ENCODE measurements at places on chromosomes 5 and 9. TPM values are rescaled to one million over a fixed set of nuclear protein-coding genes. Genes with fewer than 3 reads are reported as not detected.

- no peaks in the 10 kb centered on the region for H3K36me3 ChIP-seq
- no peaks in the 10 kb centered on the region for H3K4me1 ChIP-seq
- no peak for DNase-seq
- no peak overlapping the region for H3K4me3 ChIP-seq
- no peaks in the 10 kb centered on the region for H3K27me3 ChIP-seq
These were observed 182.4 kb downstream of the CCDC171 start for GRCh38 chr9:15735083-15735857.

DNA sequence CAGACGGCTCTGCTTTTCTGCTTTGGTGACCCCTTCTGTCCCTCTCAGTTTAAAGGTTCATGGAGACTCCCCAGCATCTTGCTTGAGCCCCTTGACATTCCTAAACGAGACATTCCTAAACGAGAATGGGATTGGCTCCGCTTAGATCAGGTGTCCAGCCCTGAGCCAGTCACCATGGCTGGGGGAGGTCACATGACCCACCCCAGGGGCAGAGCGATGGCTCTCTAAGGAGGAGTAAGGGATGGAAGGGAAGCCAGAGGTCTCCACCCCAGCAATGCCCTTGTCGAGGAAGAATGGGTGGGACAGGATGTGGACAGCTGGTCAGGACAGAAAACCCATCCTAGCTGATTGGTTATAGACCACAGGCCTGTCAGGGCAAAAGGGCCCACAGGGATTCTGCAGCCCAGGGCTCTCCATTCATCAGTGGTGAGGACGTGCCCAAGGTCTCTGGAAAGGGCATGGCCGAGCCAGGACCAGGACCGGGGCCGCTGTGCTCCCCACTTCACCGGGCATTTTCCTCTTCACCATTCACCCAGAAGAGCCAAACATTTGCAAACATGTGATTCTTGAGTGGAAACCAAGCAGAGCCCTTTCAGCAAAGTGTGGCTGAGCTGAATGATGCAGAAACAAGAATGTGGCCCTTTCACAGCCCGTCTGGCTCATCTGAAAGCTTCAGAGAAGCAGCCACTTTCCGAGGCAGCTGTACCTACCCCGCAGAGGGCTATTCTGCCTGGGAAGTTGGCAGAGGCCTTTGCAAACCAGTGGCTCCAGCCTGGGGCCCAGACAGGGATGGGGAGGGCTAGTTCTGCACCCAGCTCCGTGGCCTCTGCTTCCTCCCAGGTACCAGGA is 19.8 kb upstream of the AIF1L start:
- H3K27me3 ChIP-seq = no peaks in the 10 kb centered on the region
- H3K4me3 ChIP-seq = no peak overlapping the region
- no peak overlapping the region for H3K27ac ChIP-seq

GRCh38 chr5:141692919-141693725 is 11.1 kb upstream of the ARAP3 start:
- DNase-seq = no peak
- H3K4me1 ChIP-seq = no peaks in the 10 kb centered on the region
- no peaks in the 10 kb centered on the region for H3K36me3 ChIP-seq
- no peak overlapping the region for H3K27ac ChIP-seq

DNA sequence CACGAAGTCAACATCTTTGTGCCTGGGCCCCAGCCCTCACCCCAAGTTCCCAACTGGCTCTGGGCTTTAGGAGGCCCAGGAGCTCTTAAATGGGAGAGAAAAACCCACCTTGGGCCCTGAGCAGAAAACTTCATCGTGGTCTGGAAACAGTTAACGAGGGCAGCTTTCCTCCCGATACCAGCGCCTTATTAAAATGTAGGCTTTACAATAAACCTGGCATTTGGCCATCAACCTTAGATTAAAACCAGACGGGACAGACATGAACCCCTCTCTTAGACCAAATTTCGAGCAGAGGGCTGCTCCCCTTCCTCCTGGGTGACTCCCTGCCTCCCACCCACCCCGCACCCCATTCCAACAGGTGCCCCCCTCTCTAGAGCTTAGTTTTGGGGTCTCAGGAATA is 39.4 kb downstream of the PRRX2 start:
- no peak for DNase-seq
- H3K36me3 ChIP-seq = no peaks in the 10 kb centered on the region

DNA sequence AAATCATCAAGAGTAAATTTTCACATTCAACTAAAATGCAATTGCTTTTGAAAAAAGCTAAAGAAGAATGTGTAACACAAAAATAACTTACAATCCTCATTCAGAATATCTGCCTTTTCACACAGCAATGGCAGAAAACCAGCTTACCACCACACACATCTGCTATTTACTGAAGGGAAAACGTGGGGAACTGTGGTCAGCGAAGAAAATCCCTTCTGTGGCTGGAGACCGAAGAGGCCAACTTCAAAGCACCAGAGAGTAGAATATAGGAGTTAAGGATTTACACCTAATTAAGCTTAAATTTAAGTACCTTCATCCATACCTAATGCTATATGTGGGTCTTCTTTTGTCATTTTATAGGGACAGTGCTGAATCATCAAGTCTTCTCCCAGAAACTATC is 339.6 kb downstream of the DEPDC1B start:
- H3K27me3 ChIP-seq = no peaks in the 10 kb centered on the region
- no peaks in the 10 kb centered on the region for H3K36me3 ChIP-seq
- no peak for DNase-seq
- H3K4me1 ChIP-seq = no peaks in the 10 kb centered on the region
- H3K4me3 ChIP-seq = no peak overlapping the region
- H3K27ac ChIP-seq = no peak overlapping the region

RASGRF2 gene
- total RNA-seq = 9.2 TPM

GRCh38 chr5:56837956-56838355 is 22.6 kb downstream of the MAP3K1 start:
- no peaks in the 10 kb centered on the region for H3K36me3 ChIP-seq
- no peaks in the 10 kb centered on the region for H3K27me3 ChIP-seq
- H3K4me1 ChIP-seq = peaks cover 82% of the 10 kb centered on the region
- H3K27ac ChIP-seq = peak overlapping the region; percentile 21
- no peak overlapping the region for H3K4me3 ChIP-seq
- DNase-seq = no peak

DNA sequence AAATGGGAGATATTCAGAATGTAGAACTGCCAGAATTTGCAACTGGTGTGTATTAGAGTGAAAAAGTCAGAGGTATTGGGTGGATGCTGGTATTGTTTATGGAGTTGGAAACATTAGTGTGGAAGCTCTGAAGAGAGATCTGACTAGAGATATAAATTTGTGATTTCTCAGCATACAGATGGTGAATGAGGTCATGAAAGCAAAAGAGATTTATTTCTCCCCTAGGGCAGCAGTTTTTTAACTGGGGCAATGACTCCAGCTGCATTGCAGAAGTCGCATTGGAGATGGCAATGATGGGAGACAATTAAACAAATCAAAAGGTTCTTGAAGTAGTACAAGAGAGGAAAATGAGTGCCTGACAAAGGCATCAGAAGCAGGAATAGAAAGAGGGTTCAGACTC is 64.9 kb downstream of the CETN3 start:
- no peaks in the 10 kb centered on the region for H3K4me1 ChIP-seq
- DNase-seq = no peak
- no peaks in the 10 kb centered on the region for H3K36me3 ChIP-seq
- no peak overlapping the region for H3K4me3 ChIP-seq
- no peak overlapping the region for H3K27ac ChIP-seq

GALNT12 gene
- 18.9 TPM for total RNA-seq

TLR4 gene
- total RNA-seq = 24.0 TPM

- H3K4me3 ChIP-seq = no peak overlapping the region
- H3K27me3 ChIP-seq = no peaks in the 10 kb centered on the region
- H3K4me1 ChIP-seq = no peaks in the 10 kb centered on the region
- H3K27ac ChIP-seq = no peak overlapping the region
- peaks cover 19% of the 10 kb centered on the region for H3K36me3 ChIP-seq
- no peak for DNase-seq
These were observed 29.8 kb downstream of the TCF7 start for GRCh38 chr5:134143944-134144941.

GRCh38 chr9:98172604-98173003 is 19.8 kb downstream of the CORO2A start:
- no peak overlapping the region for H3K4me3 ChIP-seq
- no peaks in the 10 kb centered on the region for H3K36me3 ChIP-seq
- peak; percentile 47 for DNase-seq

SAXO1 gene
- 0.54 TPM for total RNA-seq

CA9 gene
- not detected for total RNA-seq

- no peak for DNase-seq
- H3K4me3 ChIP-seq = no peak overlapping the region
- H3K27ac ChIP-seq = no peak overlapping the region
- H3K27me3 ChIP-seq = no peaks in the 10 kb centered on the region
- H3K36me3 ChIP-seq = no peaks in the 10 kb centered on the region
These were observed 79.4 kb downstream of the FER start for GRCh38 chr5:108827131-108827530.

KCNIP1 gene
- total RNA-seq = 1.7 TPM

DNA sequence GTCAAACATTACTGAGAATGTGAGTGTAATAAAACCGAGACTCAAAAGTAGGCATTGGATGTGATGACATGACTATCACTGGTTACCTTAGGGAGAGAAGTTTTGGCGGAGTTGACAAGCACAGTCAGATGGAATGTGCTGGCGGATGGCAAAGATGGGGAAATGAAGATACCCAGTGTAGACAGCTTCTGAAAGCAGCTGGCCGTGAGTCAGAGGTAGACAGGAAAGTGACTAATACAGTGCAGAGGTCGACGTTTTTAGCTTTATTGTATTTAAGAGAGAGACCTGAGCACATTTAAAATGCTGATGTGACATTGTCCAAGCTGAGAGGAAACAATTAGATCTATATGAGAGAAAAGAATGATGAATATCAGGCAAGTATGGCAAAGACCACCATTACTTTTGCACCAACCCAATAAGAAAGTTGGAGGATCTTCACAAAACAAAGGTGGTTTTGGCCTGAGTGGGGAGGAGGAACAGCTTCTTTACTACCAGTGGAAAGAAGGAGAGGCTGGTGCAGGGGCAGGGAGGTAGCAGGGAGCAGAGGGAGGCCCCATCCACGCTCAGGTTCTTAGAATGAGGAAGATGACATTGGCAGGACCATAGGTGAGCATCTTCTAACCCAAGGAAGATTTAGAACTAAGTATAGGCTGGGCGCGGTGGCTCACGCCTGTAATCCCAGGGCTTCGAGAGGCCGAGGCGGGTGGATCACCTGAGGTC is 36.7 kb upstream of the KCNIP1 start:
- no peaks in the 10 kb centered on the region for H3K4me1 ChIP-seq
- H3K27me3 ChIP-seq = no peaks in the 10 kb centered on the region
- no peak overlapping the region for H3K4me3 ChIP-seq

CD14 gene
- total RNA-seq = 18.5 TPM

GRCh38 chr5:54176066-54176830 is 134.1 kb downstream of the ARL15 start:
- no peak overlapping the region for H3K4me3 ChIP-seq
- no peak for DNase-seq
- H3K36me3 ChIP-seq = no peaks in the 10 kb centered on the region
- H3K27me3 ChIP-seq = no peaks in the 10 kb centered on the region

- no peak overlapping the region for H3K4me3 ChIP-seq
- no peak for DNase-seq
These were observed 221.9 kb downstream of the GABRG2 start for GRCh38 chr5:162289489-162289888.

GRCh38 chr5:2131826-2132496 is 249.2 kb upstream of the IRX4 start:
- DNase-seq = no peak
- H3K27me3 ChIP-seq = no peaks in the 10 kb centered on the region
- H3K4me3 ChIP-seq = no peak overlapping the region
- H3K27ac ChIP-seq = no peak overlapping the region
- no peaks in the 10 kb centered on the region for H3K4me1 ChIP-seq

EGFLAM gene
- total RNA-seq = 3.5 TPM

PCDHGB4 gene
- 10.4 TPM for total RNA-seq

- H3K27me3 ChIP-seq = no peaks in the 10 kb centered on the region
- H3K4me3 ChIP-seq = no peak overlapping the region
- no peaks in the 10 kb centered on the region for H3K4me1 ChIP-seq
- no peak overlapping the region for H3K27ac ChIP-seq
- no peaks in the 10 kb centered on the region for H3K36me3 ChIP-seq
These were observed 46.4 kb upstream of the CTNNA1 start for GRCh38 chr5:138706655-138707480.

GRCh38 chr5:96863114-96863513 is 13.2 kb upstream of the ERAP2 start:
- H3K4me1 ChIP-seq = no peaks in the 10 kb centered on the region
- H3K36me3 ChIP-seq = no peaks in the 10 kb centered on the region
- no peak overlapping the region for H3K27ac ChIP-seq

DNA sequence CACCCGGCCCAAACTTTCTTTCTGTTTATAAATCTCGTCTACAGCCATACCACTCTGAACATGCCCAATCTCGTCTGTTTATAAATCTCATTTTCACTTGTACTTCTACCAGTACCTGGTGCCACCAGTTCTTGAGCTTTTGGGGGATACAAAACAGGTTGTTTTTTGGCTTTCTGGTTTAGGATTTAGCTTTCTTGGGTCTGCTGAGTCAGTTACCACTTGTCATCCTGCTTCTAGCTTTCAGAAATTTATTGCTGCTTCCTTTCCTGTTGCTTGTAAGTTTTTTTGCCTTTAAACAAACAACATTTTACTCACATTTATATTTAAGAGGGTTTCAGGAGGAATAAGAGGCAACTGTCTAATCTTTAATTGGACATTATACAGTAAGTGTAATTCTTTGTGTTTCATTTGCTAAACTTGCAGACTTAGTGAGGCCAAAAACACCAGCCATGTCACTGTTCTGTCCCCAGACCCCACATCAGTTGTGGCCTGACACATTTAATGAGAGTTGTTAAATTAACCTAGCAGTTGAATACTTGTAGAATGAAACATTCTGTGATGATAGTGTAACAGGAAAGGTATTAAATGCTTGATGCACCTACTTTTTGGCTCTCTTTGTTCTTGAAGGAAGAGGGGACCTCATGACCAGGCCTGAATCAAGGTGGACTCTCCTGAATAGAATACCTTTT is 11.8 kb downstream of the NDFIP1 start:
- H3K4me3 ChIP-seq = no peak overlapping the region
- no peaks in the 10 kb centered on the region for H3K36me3 ChIP-seq
- no peaks in the 10 kb centered on the region for H3K27me3 ChIP-seq
- peaks cover 5% of the 10 kb centered on the region for H3K4me1 ChIP-seq

RALGPS1 gene
- 39.7 TPM for total RNA-seq

LRRC19 gene
- not detected for total RNA-seq

KIAA1958 gene
- total RNA-seq = 11.2 TPM

TMC1 gene
- total RNA-seq = 0.11 TPM

GRCh38 chr9:89363921-89364665 is 45.8 kb downstream of the SECISBP2 start:
- H3K4me1 ChIP-seq = peaks cover 29% of the 10 kb centered on the region
- no peak overlapping the region for H3K4me3 ChIP-seq
- no peaks in the 10 kb centered on the region for H3K27me3 ChIP-seq
- peaks cover 6% of the 10 kb centered on the region for H3K36me3 ChIP-seq
- H3K27ac ChIP-seq = no peak overlapping the region

AGTPBP1 gene
- total RNA-seq = 18.2 TPM

GRCh38 chr5:166883016-166883415 is 1408.4 kb upstream of the WWC1 start:
- H3K27ac ChIP-seq = no peak overlapping the region
- H3K4me1 ChIP-seq = no peaks in the 10 kb centered on the region
- H3K36me3 ChIP-seq = no peaks in the 10 kb centered on the region

- no peaks in the 10 kb centered on the region for H3K36me3 ChIP-seq
- H3K4me3 ChIP-seq = no peak overlapping the region
- no peak overlapping the region for H3K27ac ChIP-seq
- no peak for DNase-seq
These were observed 26.2 kb downstream of the GOLPH3 start for GRCh38 chr5:32147959-32148358.

GRCh38 chr9:102456562-102456961 is 538.6 kb upstream of the CYLC2 start:
- no peak overlapping the region for H3K27ac ChIP-seq
- no peaks in the 10 kb centered on the region for H3K36me3 ChIP-seq
- H3K27me3 ChIP-seq = no peaks in the 10 kb centered on the region
- DNase-seq = no peak
- H3K4me1 ChIP-seq = no peaks in the 10 kb centered on the region
- H3K4me3 ChIP-seq = no peak overlapping the region

Measured in thyroid gland (tissue), 4 donors.